ENCODE measurements at places on chromosomes 1 and 21.

- DNase-seq: no peak
Measured at GRCh38 chr1:43513471-43514173, 17.1 kb upstream of the PTPRF start.

DNA sequence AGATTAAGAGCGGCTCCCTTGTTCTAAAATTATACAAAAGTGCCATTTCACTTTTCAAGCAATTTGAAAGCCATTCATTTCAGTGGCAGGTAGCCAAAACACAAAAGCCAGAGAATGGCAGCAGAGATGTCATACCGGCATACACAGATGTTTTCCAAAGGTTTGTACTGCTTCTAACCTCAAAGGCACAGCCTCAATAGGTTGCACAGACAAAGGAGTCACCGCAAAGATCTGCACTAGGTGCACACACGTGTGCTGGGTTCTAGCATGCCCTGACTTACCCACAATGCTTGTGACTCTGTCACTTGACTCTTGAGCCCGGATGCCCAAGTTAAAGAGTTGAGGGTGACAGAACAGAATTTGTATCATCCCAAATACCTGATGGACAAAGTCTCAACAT lies 448.9 kb upstream of the ADGRL2 start:
- no peak for DNase-seq

GRCh38 chr1:119603695-119604094 lies 44.4 kb downstream of the ZNF697 start:
- DNase-seq: no peak

DNA sequence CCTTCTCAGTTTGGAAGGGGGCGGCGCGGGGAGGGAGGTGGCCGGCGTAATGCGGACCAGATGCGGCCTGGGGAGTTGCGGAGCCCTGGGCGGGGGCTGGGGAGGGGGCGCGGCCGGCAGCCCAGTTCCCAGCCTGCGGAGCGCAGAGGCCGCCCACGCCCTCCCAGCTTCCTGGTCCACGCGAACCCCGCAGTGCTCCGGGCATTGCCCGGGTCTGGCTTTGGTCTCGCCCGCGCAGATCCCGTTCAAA lies 695 bp downstream of the DMBX1 start:
- no peak for DNase-seq

GRCh38 chr21:45459171-45460010 lies 54.4 kb downstream of the COL18A1 start:
- DNase-seq: no peak

DNA sequence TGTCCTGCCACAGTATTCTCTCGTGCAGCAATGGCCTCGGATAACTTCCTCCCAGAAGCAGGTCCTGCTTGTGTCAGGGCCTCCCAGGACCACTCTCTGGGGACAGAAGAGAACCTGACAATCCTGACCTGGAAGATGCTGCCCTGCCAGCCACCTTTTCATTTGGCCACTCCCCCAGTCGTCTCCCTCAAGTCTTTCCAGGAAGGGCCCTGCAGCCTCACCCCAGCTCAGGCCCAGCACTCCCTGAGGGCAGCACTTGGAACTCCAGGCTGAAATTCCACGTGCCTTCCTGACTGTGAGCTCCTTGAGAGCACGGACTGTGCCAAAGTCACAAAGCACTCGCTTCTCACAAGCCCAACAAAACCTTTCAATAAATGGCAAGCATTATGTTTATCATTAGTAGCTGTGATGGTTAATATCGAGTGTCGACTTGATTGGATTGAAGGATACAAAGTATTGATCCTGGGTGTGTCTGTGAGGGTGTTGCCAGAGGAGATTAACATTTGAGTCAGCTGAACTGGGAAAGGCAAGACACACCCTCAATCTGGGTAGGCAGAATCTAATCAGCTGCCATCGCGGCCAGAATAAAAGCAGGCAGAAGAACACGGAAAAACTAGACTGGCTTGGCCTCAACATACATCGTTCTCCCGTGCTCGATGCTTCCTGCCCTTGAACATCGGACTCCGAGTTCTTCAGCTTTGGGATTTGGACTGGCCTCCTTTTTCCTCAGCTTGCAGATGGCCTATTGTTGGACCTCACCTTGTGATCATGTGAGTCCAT lies 2.3 kb upstream of the CLEC20A start:
- no peak for DNase-seq

DNA sequence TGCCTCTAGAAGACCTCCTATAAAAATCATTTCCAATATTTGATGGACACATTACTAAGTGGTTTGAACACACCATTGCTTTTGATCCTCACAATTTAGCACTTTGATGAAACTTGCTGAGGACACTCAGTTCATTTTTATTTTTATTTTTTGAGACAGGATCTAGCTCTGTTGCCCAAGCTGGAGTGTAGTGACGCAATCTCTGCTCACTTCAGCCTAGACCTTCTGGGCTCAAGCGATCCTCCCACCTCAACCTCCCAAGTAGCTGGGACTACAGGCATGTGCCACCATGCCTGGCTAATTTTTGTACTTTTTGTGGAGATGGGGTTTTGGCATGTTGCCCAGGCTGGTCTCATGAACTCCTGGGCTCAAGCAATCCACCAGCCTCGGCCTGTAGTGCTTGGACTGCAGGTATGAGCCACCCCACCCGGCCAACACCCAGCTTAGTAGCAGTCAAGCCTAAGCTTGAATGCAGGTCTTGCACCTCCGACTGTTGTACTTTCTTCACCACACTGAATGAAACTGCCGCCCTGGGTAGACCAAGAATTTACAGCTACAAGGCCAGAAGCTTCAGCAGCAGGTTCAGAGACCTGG lies 24.8 kb upstream of the ATP2B4 start:
- DNase-seq: no peak

- no peak for DNase-seq
Measured at GRCh38 chr1:87926131-87926830, 597.6 kb downstream of the LMO4 start.

DNA sequence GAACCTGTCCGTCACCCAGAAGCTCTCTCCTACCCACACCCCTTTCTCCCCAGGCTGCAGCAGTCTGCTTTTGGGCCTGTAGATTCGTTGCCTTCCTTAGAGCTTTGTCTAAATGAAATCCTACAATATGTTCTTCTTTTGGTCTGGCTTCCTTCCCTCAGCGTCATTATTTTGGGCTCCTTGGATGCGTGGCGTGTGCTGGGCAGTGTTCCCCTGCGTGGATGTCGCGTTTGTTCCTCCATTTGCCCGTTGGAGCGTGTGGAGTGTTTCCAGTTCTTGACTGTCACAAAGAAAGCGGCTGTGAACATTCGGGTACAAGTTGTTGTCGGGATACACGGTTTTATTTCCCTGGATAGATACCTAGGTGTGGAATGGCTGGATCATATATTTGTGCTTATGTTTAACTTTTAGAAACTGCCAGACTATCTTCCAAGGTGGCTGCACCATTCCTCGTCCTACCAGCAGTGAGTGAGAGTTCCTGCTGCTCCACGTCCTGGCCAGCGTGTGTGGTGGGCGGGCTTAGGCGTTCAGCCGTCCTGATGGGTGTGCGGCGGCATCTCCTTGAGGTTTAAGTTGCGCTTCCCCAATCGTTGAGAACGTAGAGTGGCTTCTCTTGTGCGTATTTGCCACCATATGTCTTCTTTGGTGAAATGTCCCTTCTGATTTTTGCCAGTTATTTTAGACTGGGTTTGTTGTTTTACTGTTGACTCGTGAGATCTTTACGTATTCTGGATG lies 31.7 kb downstream of the SKI start:
- DNase-seq: no peak

GRCh38 chr1:69794831-69795230 lies 227.1 kb downstream of the LRRC7 start:
- DNase-seq: no peak

DNA sequence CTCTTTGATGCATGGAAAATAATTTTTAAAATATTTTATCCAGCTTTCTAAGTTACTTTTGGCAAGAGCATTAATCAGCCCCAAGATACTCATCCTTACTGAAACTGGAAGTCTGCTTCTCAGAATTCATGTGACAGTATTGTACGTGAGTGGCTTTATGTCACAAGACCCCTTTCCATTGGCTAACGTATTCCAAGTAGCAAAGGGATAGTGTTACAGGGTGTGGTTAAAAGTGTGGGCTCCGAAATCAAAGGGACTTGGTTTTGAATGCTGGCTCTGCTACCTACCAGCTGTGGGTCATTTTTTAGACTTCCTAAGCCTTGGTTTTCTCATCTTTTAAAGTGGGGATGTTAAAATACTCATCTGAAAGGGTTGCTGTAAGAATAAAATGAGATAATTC lies 91.7 kb downstream of the RHOU start:
- no peak for DNase-seq

DNA sequence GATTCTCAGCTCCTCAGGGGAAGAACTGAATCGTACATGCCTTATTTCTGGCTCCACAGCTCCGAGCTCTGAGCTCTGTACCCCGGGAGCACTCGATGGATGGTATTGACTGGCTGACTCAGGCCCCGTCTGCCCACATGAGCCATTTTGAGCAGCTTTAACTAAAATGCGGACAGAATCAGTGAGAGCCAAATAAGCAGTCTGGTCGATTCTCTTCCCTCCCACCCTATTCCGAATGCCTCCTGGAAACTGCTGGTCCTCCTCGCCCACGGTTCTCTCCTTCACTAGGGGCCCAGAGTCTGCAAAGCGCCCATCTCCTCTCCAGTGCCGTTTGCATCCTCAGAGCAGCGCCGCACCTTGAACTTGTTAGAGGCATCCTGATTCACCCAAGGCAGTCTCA lies 125.9 kb upstream of the IRF2BP2 start:
- DNase-seq: no peak

DNA sequence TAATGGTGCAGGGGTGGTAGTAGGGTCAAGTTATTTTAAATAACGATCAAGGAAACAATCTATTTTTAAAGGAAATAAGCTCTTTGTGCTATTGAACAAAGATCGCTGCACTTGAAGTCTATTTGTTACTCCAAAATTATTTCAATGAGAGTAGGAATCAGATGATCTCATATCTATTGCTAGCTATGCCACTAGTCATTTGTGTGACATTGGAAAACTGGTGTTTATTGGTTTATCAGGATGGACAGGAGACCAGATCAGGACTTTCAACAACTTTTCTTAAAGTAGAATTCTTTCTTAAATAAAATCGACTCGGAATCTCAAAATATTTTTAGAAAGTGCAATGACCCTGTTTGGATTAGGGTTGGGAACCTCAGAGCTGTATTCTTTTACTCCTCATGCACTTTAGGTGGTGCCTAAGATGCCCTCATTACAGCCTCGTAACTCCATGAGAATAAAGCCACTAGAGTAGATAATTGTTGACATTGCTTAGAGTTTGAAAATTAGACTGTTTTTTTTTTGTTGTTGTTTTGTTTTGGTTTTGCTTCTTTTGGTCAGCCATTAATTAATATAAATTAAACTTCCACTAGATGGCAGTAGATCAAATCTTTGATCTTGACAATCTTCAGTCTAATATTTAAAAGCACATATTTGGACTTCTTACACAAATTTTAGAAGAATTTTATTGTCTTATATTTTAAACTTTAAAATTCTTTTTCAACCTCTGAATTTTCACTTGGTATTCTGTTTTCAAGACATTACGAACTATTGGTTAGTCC lies 352.4 kb downstream of the USP25 start:
- no peak for DNase-seq

DNA sequence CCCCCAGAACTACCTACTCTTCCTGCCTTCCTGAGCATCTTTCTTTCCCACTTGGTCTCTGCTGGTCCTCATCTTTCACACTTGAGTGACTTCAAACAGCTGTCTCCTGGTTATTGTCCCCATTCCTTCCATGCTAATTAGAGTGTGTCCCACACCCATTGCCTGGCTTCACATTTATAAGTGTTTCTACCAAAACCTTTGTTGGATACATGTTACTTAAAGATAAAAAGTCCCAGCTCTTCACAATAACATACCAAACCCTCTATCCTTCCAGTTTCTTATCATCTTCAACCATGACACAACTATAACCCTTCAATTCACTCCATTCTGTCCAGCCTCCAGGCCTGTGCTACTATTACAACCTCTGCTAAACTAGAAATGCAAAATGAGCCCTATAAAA lies 41.0 kb downstream of the VCAM1 start:
- DNase-seq: no peak

DNA sequence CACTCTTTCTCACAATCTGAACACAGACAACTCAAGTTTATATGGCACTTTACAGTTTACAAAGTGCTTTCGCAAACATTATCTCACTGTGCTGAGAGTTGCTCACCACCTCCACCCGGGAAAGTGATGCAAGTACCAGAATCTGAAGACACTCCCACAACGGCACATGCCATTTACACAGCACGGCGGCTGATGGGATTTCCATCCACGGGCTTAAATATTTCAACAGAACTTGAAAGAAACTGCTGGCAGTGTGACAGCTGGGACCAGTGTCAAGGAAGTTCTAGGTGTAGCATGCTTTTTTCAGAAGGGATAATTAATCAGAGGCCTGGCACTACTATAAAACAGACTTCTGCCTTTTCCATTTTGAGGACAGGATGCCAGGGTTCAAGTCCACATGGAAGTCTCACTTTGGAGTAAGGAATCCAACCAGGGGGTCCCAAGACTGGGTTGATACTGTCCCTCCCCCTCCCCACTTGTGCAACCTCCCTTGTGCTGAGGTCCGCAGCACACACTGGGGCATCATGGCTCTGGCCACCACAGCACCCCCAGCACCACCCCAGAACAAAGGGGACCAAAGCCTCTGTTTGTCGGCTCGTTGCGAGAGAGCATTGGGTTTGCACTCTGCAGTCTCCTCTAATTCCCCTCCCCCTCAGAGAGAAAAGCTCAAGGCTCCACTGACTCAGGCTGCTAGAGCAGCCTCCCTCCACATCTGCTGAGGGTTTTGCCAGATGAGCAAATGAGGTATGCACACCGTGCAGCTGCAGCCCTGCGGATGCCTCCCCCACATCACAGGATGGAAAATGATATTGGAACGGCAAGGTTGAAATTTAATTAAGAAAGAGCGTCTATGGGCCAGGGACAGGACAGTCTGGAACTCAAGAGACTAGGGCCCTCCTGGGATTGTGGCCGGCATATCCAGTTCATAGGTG lies 154.9 kb downstream of the TGFBR3 start:
- no peak for DNase-seq

DNA sequence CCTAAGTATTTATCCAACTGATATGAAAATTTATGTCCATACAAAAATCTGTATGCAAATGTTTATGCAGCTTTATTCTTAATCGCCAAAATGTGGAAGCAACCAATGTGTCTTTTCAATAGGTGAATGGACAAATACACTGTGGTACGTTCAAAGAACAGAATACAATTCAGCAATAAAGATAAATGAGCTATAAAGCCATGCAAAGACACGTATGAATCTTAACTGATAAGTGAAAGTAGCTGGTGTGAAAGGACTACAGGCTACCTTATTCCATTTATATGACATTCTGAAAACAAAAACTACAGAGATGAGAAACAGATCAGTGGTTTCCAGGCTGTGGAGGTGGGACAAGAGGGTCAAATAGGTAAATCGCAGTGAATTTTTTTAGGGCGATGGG lies 419.6 kb upstream of the B3GALT2 start:
- DNase-seq: no peak

- no peak for DNase-seq
Measured at GRCh38 chr1:173048621-173049321, 2.0 kb downstream of the TNFSF18 start.
